ENCODE measurements at places on chromosomes 16 and 17.

GRCh38 chr17:74373838-74374606 is 6.7 kb downstream of the GPR142 start:
- no peak for DNase-seq

DNA sequence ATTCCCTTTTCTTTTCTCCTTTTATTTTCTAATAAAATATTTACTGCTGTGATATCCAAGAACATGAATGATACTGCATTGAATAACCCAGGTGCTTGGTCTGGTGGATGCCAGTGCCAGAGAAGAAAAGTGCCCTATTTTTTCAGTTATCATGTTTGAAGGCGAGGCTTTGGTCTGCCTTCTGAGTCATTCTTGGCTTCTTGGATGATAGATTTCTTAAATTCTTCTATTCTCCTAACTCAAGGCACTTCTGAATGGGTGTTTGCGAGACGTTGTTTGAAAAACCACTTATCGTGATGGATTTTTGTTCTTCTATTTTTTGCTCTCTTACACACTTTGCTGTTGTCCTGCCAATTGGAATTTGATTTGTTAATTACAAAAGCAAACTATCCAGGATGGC is 66.7 kb downstream of the FTO start:
- DNase-seq, result no peak

DNA sequence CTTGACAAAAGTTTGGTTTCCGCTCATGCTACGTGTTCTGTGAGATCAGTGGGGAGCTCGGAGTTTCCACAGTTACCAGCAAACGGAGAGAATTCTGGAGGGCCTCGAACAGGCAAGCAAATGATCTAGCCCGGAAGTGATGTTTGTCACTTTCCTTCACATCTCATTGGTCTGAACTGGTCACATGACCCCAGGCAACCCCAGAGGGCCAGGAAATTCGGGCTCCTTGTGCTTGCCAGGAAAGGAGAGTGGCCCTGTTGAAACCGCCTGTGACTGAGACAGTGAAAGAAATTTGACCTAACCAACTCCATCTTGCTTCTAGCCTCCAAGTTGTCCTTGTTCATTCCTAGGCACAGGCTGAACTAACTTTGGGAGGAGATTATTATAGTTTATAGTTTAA is 23.0 kb downstream of the SPPL2C start:
- DNase-seq, result no peak

GRCh38 chr16:66574531-66574930 is 4.7 kb upstream of the CMTM2 start:
- DNase-seq, result no peak

All from ecto neural progenitor cell (in vitro differentiated cells).